ENCODE measurements at places on chromosomes 2 and 18. TPM values are rescaled to one million over a fixed set of nuclear protein-coding genes. Genes with fewer than 3 reads are reported as not detected.

- H3K27me3 ChIP-seq = no peaks in the 10 kb centered on the region
- no peak for DNase-seq
- H3K27ac ChIP-seq = no peak overlapping the region
- no peak overlapping the region for H3K4me3 ChIP-seq
Observed at GRCh38 chr2:195456771-195457170, 200.3 kb upstream of the SLC39A10 start.

DNA sequence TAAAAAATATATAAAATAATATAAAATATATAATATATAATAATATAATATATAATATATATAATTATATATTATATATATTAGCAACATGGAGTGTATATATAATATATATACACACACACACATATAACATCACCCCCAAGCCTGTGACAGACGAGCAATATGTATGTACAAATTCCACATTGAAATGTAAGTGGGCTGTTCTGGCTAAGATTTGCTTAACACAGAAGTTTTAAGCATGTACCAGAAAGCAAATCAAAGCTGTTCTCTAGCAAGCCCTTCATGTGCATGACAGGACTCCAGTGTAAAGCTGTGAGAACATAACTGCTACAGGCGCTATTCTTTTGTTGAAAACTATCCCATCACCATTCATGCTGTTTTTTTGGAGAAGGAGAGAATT, 261.7 kb upstream of the TNP1 start:
- H3K36me3 ChIP-seq = no peaks in the 10 kb centered on the region
- no peak for DNase-seq
- H3K27ac ChIP-seq = no peak overlapping the region
- H3K27me3 ChIP-seq = no peaks in the 10 kb centered on the region
- no peak overlapping the region for H3K4me3 ChIP-seq
- H3K4me1 ChIP-seq = no peaks in the 10 kb centered on the region

DNA sequence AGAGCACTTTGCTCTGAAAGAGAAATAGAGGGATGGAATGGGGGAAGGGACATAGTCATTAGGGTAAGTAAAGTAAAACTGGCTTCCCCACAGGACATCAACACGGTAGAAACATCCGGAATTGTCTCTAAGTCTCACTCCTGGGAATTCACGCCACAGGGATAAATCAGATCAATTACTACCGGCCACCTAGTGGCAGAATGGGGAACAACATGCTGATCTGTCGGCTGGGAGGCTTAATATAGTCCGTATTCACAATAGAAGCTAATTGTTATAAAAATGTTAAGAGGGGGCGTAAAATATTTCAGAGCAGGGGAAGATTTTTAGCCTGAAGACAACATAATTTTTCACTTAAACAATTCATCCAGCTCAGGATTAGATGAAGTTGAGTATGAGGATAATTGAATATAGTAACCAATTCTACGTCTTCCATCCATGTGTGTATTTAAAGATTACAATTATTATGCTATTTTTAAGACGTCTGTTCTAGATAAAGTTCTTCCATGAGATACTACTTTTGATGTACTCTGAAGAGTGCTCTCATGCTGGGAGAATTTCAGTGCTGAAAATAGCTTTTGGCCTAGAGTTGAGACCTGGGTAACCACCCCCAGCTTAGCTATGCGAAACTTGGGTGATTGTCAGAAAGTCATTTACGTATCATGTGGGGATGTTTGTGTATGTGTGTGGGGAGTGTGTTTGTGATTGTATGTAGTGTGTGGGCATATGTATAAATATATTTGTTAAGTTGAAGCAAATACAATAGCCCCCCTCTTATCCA, 65.7 kb downstream of the LRRTM1 start:
- no peak for DNase-seq
- H3K27me3 ChIP-seq = no peaks in the 10 kb centered on the region
- no peak overlapping the region for H3K4me3 ChIP-seq

The MYO5B gene
- 0.02 TPM for polyA plus RNA-seq

Measured in naive thymus-derived CD4-positive, alpha-beta T cell (primary cell).